ENCODE measurements at places on chromosomes 1 and 21.

- DNase-seq = no peak
Measured at GRCh38 chr1:243841507-243841906, 8.5 kb downstream of the AKT3 start.

GRCh38 chr1:186326009-186326408, 49.0 kb downstream of the TPR start:
- DNase-seq = no peak

DNA sequence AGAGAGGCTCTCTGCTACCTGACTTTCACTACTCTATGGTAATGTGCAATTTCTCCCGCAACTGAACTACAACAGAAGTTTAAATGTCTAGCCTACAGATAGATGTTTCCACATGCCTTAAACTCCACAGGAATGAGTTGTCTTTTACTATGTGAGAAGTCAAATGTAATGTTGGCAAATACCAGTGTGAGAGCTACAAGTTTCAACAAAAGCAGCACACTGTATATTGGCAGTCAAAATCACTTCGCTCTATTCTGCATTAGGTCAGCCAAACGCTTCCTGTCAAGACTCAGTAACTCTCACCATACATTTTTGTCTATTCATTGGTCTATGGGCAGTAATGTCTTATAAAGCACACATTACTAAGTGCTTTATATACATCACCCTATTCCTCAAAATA, 41.9 kb downstream of the LUZP1 start:
- no peak for DNase-seq

DNA sequence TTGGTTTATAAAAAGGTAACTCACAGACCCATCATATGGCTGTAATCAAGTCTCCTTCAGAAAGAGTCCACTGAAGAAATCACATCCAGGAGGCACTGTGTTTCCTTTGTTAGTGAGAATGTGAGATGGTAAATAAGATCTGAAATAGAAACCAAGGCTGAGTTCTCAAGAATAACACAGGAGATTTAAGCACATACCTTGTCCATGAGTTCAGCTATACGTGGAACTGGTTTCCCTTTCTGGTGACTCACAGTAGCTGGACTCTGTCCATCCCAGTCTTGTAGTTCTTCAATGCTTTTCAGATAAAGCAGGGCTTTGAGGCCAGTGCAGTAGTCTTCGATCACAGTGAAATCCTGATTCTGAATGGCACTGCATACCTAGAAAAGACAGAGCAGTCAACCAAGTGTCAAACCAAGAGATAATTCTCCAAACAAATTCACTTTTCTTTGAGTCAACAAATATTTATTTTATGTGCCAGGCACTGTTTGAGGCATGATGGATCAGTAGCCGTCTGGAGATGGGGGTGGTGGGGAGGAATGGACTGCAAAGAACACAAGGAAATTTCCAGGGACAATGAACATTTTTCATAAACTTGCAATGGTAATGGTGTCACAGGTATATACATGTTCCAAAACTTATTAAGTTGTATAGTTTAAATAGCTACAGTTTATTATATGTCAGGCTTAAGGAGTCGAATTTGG, 471.4 kb downstream of the PTBP2 start:
- DNase-seq = no peak

DNA sequence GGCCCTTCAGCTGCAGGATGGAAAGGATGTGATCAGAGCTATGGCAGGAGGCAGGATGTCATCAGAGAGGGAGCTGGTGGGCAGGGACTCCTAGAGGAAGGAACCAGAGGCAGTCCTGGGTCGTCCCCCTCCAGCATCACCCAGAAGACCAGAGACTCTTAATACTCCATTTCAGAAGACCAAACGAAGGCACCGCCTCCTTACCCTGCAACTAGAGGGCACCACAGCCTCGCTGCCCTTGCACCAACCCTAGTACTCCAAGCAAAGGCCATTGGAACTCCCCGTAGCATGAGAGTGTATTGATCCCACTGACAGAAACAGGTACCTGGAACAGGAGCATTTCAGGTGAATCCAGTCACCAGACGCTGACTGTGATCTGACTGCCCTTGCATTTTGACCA, 598.1 kb downstream of the NPHP4 start:
- no peak for DNase-seq

DNA sequence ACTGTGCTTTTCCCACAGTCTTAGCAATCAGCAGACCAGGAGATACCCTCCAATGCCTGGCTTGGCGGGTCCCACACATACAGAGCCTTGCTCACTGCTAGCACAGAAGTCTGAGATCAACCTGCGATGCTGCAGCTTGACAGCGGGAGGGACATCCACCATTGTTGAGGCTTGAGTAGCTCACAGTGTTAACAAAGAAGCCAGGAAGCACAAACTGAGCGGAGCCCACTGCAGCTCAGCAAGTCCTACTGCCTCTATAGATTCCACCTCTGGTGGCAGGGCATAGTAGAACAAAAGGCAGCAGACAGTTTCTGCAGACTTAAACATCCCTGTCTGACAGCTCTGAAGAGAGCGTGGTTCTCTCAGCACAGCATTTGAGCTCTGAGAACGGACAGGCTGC, 33.4 kb downstream of the MNDA start:
- no peak for DNase-seq

DNA sequence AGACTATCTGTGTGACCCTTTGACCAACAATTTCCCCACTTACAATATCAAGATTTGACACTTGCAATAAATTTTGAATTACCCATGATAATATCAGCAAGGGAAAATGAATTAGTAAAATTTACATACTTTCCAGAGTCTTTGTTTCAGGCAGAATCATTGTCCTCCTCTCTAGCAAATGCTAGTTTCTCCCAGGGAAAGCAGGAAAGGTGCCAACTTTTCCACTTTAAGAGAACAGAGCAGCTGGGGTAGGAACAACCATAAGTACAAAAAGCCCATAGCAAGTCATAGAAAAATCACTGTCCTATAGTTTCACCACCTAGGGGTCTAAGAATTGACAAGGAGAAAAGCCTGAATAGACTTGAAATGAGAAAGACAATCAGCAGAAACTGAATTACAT, 67.1 kb upstream of the GUCA2B start:
- DNase-seq = no peak

- peak; percentile 84 for DNase-seq
Measured at GRCh38 chr1:36553591-36554322, 71.0 kb upstream of the CSF3R start.

- DNase-seq = no peak
Measured at GRCh38 chr1:26028490-26028980, 7.0 kb downstream of the EXTL1 start.

DNA sequence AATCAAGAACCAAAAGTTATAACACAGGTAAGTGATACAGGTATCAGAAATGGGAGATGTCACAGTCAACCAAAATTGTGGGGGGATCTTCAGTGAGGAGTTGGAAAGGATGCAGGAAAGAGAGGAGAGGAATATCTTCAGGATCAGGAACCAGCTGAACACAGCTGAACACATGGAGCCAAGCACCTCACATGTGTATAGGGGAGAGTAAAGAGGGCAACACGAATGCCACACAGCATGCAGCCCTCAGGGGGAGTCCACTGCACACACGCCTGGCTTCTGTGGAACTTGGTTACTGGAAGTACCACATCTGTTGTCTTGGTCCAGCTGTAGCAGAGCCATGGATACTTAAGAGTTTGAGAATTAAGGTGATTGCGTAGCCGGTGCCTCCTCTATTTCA, 218.8 kb downstream of the RGS7 start:
- no peak for DNase-seq

- no peak for DNase-seq
Measured at GRCh38 chr1:246427611-246428010, 79.5 kb downstream of the SMYD3 start.

GRCh38 chr1:85134583-85135391, 66.0 kb downstream of the SYDE2 start:
- DNase-seq = no peak

- no peak for DNase-seq
Measured at GRCh38 chr1:42340901-42341300, 5.9 kb upstream of the FOXJ3 start.

- no peak for DNase-seq
Measured at GRCh38 chr1:47332779-47333577, 612 bp upstream of the CMPK1 start.

- DNase-seq = peak; percentile 78
Measured at GRCh38 chr1:109509176-109510134, at the start of gene AMIGO1. Gene AMIGO1, minus strand, starts transcription at chr1:109509727. Its CDS starts 815 bp downstream, at chr1:109508912.

- peak; percentile 60 for DNase-seq
Measured at GRCh38 chr1:26994020-26994786, 711 bp downstream of the TRNP1 start.

DNA sequence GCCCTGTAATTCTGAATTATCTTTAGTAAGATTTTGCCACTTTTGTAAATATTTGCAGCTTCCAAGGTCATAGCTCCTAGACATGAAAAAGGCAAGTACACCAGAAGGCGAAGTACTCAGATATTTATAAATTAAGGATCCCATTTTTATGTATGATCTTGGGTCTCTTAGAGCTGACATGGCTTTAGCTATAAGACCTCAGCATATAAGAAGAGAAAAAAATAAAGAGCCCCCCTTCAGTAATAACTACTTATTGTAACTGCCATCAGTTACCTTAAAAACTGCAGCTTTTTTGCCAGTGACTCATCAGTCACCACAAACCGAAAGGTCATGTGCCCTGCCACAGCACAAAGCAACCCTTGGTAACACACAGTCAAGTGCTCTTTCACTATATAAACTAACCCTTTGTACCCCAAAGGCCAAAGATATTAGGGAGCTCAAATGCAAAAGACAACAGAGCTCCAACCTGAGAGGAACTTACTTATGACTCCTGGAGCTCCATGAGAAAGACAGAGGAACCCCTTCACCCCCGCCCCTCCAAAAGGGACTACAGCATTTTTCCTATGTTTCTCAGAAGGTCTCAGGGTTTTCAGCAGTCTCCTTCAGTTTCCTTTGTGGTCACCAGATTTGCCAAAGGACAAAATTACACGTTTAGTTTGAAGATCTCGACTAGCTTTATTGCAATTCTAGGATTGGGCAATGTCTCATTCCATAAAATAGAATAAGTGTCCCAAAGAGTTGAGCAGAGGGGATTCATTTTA, 219.8 kb upstream of the DUSP10 start:
- DNase-seq = peak; percentile 35

DNA sequence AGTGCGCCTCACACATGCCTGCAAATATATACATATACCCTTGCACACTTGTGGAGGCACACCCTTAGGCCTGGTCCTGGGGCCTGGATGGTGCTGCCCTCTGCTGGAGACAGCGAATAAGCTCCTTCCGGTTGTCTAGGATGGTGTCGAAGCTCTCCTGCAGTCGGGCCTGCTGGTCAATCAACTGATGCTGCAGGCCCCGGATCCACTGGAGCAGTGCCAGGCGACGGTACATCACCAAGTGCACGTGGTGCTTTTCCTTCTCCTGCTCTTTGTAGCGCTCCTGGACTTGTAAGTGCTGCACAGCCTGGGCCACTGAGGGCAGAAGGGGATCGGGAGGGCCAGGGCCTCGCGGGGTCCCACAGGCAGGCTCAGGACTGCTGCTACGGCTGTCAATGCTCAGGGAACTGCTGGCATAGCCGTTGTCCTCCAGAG, 3.1 kb downstream of the C1orf216 start:
- peak; percentile 89 for DNase-seq

GRCh38 chr1:56309065-56309464, 270.3 kb downstream of the PLPP3 start:
- DNase-seq = no peak

GRCh38 chr1:196609370-196609737, 1.1 kb upstream of the KCNT2 start:
- no peak for DNase-seq

GRCh38 chr1:17597651-17598050, 58.2 kb downstream of the ARHGEF10L start:
- no peak for DNase-seq

DNA sequence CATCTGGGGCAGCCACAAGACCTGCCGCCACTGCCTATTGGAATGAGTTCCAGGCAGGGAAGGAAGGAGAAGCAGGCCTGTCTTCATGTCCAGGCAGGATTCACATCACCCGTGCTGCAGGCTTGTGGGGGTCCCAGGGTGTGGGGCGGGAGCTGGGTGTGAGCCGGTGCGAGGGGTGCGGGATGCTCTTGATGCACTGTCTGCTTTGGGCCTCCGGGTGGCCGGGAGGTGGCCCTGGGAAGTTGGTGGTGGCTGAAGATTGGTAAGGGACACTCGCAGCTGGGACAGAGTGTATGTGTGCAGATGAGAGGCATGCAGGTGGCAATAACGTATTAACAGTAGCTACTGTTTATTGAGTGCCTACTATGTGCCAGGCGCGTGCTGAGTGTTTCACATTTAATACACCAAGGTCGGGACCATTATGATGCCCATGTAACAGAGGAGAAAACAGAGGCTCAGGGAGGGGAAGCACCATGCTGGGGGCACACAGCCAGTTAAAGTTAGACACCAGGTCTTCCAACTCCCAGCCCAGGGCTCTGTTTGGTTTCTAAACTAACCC, 3.3 kb downstream of the CROCC start:
- DNase-seq = no peak

- no peak for DNase-seq
Measured at GRCh38 chr1:117696561-117696960, 90.7 kb downstream of the TENT5C start.

- no peak for DNase-seq
Measured at GRCh38 chr1:172561252-172561651, 28.3 kb downstream of the SUCO start.

GRCh38 chr1:48493970-48494769, 22.2 kb upstream of the SPATA6 start:
- no peak for DNase-seq

- DNase-seq = no peak
Measured at GRCh38 chr1:190579552-190580193, 102.0 kb upstream of the BRINP3 start.

GRCh38 chr1:199335496-199335895, 692.0 kb upstream of the NR5A2 start:
- DNase-seq = no peak

DNA sequence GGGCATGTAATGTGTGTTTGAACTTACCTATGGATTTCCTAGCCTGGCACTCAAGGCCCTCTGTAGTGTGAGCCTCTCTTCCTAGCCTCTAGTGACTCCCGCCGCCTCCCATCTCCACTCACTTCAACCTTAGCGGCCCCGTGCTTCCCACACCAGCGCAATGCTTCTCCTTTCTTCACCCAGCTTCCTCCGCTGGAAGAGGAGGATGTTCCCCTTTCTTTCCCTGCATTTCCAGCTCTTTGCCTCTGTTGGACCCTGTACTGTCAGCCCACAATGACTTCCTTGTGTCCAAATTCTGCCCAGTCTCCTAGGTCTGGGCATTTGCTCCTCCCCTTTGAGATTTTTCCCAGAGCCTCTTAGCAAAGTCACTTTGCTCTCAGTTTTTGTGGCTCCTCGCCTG, 138.1 kb upstream of the IRF2BP2 start:
- no peak for DNase-seq

- no peak for DNase-seq
Measured at GRCh38 chr1:151062741-151063371, 2.7 kb downstream of the MLLT11 start.

- no peak for DNase-seq
Measured at GRCh38 chr1:109750920-109751319, 10.1 kb upstream of the GSTM3 start.
